Stimulated activated CD4-positive, alpha-beta T cell treated with anti-CD3 and anti-CD28 coated beads, TNF-alpha, amount 100 ng/mL, for 24 hours (primary cell): ENCODE measurements at places on chromosomes 6 and 20.

- DNase-seq = no peak
Measured at GRCh38 chr6:116253188-116253504, 729 bp downstream of the TSPYL4 start.

GRCh38 chr6:134719911-134720310 is 230.0 kb downstream of the ALDH8A1 start:
- DNase-seq = no peak

DNA sequence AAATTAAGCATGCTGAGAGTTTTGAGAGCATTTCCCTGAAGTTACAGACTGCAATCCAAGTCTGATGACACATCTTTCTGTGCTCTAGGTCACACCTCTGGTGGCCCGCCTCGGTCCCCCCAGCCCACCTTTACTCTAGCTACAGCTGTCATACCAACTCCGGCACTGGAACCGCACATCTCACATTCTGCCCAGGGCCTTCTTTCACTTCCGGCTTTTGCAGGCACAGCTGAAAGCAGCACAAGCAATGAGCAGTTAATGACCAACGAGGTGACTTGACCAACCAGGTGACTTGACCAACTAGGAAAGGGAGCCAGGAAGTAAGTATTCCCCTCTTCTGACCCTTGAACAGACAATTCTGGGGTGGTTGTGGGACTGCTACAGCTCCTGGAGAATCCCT is 88.6 kb upstream of the MOCS1 start:
- DNase-seq = no peak

DNA sequence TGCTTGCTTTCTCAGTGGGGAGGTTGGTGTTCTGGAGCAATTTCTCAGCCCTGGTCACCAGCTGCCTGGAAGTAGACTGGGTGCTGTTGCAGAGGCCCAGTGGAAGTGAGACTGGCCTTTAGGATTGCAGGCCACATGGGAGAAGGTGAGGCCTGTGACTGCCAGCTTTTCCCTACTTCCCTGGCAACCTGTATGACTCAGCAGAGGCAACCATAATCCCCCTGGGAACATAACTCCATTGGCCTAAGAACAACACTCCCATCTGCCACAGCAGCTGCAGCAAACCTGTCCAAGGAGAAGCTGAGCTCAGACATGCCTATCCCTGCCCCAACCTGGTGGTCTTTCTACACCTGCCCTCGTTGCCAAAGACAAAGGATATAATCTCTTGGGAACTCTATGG is 473.5 kb upstream of the SPTLC3 start:
- DNase-seq = no peak

DNA sequence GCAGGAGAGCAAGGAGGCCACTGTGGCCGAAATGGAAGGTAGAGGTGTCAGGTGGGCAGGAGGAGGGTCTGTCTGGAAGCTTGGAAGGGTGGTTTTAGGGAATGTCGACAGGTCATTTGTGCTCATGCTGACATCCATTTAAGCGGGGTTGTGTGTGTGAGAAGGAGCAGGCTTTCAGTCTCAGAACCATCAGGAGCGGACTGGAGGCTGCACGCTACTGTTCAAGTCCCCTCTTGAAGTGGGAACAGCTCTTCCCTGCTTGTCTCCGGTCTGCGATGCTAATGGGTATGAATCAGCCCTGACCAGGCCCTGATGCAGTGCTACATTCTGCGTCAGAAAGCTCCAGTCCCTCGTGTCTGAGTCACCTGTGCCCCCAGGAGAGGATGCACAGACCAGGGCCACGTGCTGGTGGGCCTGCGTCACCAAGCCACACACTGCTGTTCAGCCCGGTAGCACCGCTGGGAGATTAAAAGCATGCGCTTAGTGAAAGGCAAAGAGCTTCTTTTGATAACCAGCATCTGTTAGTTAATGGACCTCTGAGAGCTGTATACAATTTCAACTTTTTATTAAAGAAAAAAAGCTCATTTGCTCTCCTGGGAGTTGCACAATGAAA is 58.0 kb downstream of the APCDD1L start:
- no peak for DNase-seq

DNA sequence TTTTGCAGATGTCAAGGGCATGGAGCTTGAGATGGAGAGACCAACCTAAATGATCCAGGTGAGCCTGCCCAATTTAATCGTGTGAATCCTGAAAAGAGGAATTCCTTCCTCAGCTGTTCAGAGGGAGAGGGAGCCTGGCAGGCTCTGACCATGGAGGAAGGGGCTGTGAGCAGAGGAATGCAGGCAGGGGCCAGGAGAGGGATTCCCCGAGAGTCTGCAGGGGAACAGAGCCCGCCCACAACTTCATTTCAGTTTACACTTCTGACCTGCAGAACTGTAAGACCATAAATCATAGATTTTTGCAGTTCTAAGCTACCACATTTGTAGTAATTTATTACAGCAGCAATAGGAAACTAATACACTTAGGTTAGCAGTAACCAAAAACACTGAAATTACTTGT is 164.1 kb downstream of the TBXT start:
- no peak for DNase-seq

- DNase-seq = no peak
Measured at GRCh38 chr6:48859562-48860123, 603.4 kb downstream of the MMUT start.

GRCh38 chr6:16964553-16965499 is 137.0 kb upstream of the STMND1 start:
- peak; percentile 69 for DNase-seq

GRCh38 chr6:106874481-106874880 is 100.0 kb downstream of the CD24 start:
- no peak for DNase-seq

DNA sequence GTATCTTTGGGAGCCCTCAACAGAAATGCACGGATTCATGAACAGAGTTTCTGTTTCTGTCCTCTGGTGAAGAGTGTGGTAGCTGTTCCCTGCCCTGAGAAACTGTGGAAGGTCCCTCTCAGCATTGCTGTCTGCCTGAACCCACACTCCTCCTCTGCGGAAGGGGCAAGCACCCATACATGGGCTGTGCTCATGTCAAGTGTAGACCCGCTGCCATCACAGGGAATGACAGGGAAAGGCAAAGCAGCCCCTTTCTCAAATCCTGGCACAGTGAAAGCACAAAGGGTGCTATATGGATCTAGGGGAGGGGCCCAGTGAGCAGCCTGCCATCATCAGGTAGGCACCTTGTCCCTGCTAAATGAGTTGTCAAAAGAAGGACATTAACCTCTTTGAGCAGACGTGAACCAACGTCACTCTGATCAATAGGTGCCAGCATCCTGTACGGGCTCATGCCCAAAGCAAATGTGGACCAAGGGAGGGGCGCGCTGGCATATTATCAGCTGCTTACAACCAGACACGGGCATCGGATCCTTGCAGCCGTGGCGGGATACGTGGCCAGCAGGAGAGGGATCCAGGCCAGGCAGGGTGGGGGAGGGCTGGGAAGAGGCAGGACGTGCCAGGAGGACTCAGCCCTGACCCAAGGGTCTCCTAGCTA is 231.2 kb upstream of the PMEPA1 start:
- DNase-seq = no peak

DNA sequence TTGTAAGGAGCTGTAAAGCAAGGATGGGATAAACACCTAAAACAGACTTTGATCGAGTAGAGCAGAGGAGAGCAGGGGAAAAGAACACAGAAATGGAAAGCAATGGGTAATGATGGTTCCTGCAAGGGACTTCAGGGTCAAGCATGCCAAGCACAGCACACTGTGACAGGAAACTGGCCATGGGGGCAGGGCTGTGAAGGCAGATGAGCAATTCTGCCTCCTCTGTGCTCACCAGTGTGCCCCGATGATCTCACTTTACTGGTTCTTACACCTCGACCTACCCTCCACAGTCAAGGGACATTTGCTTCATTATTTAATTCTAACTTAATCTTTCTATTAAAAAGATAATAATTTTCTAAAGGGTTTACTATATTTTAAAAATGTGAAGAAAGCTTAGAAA is 21.6 kb upstream of the MYB start:
- no peak for DNase-seq

GRCh38 chr6:110574817-110575216 is 98.4 kb upstream of the SLC22A16 start:
- DNase-seq = no peak

GRCh38 chr6:19036196-19036555 is 649.0 kb downstream of the RNF144B start:
- no peak for DNase-seq

DNA sequence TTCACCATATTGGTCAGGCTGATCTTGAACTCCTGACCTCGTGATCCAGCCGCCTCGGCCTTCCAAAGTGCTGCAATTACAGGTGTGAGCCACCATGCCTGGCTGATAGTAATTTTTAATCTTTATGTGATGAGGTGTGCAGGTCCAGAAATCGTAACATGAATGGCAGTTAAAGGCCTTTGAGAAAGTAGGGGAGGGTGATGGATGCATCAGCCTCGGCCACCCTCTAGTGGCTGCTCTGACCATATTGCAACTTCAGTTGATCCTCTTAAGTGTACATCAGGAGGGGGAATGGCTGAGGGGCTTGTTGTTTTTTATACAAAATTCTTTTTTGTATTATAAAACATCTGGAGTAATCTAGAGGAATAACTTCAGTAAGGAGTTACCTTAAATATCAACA is 193.0 kb downstream of the ZFAND3 start:
- no peak for DNase-seq

DNA sequence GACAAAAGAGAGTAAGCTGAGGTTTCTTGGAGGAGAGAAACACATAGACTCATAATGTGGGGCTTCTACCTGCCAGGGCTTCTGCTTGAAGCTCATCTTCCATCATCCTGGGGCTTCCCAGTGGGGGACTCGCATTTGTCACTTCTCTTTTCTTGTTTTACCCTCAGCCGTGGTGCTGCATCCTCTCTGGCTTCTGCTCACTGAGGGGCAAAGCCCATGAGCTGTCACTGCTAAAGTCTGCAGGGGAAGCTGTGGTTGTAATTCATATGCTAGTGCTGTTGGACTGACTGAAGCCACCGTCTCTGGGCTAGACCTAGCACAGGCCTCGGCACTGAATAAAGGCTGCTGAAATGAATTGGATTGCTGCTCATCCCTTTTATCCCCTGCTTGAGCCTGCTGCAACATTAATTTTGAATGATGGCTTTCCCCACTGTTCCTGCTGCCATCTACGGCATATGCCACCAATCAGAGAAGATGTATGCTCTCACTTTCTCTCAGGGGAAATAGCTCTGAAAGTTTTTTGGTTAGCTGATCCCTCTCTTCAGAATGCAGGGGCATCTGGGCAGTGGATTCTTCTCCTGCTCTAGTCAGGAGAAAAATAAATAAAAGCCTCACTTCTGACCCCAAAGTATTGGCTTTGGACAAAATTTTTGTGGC is 568.4 kb upstream of the MAP3K7 start:
- no peak for DNase-seq

DNA sequence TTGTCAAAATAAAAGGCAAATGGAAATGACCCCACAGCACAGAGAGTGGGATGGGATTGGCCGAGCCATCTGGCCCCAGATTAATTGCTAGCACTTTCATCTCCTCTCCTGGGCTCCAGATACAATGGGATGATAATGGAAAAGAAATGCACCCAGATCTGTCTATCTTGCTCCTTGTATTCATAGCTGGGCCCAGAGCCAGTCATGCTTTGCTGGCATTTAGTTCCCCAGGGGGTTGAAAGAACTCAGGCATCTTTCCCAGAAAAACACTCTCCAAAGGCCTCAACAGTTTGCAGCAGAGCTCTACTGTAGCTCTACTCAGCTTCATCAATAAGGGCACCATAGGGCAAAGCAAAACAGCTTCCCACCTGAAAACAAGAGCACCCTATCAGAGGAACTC is 116.0 kb upstream of the FOXA2 start:
- DNase-seq = no peak

DNA sequence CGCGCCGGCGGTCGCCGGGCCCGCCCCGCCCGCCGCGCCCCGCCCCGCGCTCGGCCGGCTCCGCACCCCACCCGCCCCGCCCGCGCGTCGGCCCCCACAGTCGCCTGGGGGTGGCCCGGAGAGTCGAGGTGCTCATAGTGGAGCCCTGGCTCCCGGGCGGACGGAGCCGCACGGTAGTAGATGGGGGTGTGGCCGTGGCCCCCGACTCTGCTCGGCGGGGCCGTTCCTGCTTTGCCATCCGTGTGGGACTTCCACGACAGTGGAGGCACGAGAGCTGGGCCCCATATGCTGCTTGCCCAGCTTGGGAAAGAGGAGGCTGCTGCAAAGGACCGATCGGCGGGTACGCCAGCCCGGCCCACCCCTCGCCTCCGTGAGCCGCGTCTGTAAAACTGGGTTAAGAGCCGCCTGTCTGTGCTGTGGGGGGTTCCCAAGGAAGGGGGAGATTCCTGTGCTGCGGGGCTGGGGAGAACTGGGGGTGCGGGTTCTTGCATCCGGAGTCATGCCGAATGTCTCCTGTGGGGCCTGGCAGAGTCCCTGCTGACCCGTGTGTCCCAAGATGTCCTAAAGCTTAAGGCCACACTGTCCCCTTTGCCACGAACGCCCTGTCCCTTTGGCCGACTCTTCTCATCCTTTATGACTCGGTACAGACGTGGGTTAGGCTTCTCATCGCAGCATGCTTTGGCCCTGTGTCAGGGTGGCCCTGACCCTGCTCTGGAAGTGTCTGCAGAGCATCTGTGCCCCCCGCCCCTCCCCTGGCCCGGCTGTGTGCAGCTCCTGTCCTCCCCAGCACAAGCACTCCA is at the start of gene OPRL1:
Gene OPRL1, plus strand, starts transcription at position 70 of the 800 bp plus-strand sequence. CDS start 12,639 bp downstream, outside the sequence.
- no peak for DNase-seq

DNA sequence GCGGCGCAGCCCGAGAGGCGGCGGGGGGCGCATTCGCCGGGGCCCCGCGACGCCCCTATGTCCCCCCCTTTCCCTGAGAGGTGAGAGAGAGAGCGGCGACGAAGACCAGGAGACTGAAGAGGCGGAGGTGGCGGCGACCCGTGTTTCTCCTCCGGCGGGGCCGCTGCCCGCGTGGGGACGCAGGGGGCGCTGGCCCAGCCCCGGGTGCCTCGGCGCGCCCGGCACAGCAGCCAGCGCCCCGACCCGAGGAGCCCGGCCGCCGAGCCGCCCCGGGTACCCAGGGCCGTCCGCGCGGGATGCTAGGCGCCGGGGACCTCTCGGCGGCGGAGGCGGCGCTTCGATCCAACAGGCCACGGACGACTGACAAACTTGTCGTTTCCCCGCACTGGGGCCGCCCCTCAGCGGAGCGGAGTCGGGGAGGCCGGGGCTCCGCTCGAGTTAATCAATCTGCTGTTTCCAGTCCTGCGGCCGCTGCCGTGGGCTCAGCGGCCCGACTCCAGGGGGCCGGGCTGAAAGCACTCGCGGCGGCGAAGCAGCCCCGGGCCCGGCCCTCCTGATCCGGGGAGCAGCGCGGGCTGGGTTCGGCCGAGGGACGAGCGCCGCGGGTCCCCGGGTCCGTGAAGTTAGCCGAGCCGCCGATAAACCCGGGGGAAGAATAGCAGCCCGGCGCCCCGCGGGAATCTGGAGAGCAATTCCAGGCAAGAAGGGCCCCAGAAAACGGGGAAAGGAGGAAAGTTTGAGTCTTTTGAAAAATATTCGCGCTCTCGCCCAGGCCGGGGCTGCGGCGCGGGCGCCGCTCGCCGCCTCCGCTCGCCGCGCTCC is 631 bp downstream of the MDGA1 start:
- DNase-seq = no peak
